ENCODE measurements at places on chromosomes 16 and 17. TPM values are rescaled to one million over a fixed set of nuclear protein-coding genes. Genes with fewer than 3 reads are reported as not detected.

GP2 gene
- total RNA-seq, result not detected

MARCHF10 gene
- total RNA-seq, result not detected

IRX5 gene
- 2.7 TPM for total RNA-seq

FBF1 gene
- total RNA-seq, result 7.9 TPM

DNAI2 gene
- total RNA-seq, result not detected

CMTM4 gene
- total RNA-seq, result 9.6 TPM

CALB2 gene
- 0.08 TPM for total RNA-seq

SLFN14 gene
- not detected for total RNA-seq

CFAP97D1 gene
- under 0.01 TPM for total RNA-seq

CCDC200 gene
- not detected for total RNA-seq

OR2C1 gene
- total RNA-seq, result 0.08 TPM

All from smooth muscle cell of the coronary artery (primary cell).